ENCODE measurements at places on chromosomes 4 and X.

DNA sequence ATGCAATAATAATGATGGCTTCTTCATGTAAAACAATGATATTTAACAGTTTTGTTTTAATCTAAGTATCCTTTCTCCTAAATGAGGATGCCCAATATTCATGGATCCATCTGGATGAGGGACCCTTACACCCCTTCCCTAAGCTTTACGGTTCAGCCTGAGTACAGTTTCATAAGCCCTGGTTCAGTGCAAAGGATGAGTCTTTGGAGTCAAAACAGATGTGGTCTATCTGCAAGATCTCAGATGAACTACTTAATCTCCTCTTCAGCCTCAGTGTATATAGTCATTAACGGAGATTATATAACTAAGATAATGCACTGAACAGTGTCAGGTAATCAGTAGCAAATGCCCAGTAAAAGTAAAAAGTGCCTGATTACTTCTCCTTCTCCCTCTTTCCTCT lies 22.1 kb downstream of the ANXA5 start:
- no peak for DNase-seq

DNA sequence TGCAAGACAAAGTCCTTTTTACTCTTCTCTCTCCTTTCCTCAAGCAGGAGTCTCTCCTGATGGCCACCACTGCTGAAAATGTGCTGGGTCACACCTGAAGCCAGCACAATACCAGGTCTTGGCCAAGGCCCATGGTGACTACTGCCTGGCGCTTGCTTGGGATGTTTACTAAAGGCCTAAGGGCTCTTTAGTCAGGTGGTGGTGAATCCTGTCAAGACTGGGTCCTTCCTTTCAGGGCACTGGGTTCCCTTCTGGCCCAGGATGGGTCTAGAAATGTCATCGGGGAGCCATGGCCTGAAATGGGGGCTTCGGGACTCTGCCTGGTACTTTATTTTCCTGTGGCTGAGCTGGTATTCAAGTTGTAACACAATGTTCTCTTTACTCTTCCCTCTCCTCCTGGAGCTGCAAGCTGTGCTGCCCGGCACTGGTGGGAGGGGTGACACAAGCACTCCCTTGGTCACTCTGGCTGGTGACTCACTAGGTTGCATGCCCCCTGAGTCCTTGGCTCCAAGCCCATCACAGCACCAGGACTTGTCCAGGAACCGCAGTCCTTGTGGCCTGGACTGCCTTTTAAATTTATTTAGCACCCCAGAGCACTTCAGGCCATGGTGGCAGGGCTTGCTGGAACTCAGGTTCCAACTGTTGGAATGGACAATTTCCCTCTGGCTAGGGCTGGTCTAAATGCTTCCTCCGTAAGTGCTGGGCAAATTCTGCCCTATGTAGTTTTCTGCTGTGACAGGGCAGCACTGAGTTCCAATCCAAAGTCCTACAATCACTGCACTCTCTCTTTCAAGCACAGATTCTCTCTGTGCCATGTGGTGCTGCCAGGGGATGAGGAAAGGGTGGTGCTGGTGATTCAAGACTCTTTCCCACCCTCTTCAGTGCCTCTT lies 11.3 kb downstream of the ARL13A start:
- DNase-seq = no peak

- no peak for DNase-seq
Observed at GRCh38 chr4:184357165-184357564, 117.2 kb downstream of the IRF2 start.

- no peak for DNase-seq
Observed at GRCh38 chr4:7779432-7779768, 160.3 kb downstream of the AFAP1 start.

DNA sequence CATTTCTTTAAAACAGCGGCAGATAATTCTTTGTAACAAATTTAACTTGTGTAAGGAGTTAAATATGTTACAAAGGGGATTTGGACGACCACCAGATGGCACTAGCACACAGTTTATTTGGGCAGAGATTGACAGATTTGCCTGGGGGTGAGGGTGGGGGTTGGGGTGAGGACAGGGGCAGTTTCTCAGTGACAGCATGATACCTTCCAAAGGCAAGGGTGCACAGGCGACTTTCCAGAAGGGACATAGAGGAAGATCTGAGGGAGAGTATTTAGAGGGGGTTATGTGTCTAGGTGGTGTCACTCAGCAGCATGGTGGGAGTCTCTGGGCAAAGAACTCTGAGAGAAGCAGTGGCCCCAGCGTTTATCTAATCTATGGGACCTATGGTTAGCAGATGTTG lies 9.6 kb upstream of the TMA16 start:
- DNase-seq = peak; percentile 29

DNA sequence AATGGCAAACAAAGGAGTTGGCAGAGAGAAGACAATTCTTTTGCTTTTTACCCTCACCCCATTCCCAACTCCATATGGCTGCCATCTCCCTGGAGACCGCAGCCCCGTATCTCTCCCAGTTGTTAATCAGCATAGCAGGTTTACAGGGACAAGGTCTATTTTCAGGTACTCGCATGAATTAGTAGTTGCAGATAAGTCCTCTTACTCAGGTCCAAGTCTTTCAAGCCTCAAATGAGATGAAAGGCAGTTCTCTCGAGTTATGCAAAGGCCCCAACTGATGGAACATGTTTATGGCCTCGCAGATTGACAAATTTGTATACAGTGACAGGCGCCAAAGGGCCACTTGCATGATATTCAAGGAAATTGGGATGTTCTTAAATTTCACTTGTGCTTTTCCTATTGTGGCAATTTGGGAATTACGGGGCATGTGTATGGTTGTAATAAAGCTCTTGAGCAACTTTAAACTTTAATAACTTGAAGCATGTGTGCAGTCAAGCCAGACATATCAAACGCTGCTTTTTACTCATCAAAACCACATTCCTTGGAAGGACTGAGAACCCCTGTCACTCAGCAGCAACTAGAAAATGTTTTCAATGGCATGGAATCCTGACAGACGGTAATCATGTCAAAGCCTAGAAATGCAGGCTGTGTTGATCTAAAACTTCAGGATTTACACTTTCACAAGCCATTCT lies 45.1 kb downstream of the KDR start:
- DNase-seq = no peak

GRCh38 chr4:150002561-150002960 lies 75.7 kb upstream of the DCLK2 start:
- no peak for DNase-seq

DNA sequence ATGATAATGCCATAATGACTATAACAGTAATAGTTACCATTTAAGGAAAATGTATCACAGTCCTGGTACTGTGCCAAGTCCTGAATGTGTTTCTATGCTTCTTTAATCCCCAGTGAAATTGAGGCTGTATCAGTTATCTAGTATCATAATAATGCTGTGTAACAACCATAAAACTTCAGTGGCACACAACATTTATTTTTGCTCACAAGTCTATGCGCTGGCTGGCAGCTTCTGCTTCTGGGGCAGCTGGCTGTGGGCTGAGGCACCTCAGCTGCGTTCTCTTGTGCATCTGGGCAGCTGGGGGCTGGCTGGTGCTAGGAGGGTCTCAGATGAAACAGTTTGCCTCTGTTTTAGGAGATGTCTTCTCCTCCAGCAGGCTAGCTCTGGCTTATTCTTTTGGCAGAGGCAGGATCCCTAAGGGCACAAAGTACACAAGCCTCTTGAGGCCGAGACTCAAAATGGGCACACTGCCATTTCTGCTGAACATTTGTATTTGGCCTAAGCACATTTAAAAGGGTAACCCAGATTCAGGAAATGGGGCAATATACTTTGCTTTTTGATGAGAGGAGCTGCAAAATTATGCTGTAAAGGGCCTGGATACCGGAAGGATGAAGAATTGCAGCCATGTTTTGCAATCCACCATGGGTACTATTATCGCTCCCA lies 62.6 kb upstream of the DHX15 start:
- DNase-seq = no peak

- no peak for DNase-seq
Observed at GRCh38 chr4:152278172-152278504, 257.8 kb downstream of the FBXW7 start.

DNA sequence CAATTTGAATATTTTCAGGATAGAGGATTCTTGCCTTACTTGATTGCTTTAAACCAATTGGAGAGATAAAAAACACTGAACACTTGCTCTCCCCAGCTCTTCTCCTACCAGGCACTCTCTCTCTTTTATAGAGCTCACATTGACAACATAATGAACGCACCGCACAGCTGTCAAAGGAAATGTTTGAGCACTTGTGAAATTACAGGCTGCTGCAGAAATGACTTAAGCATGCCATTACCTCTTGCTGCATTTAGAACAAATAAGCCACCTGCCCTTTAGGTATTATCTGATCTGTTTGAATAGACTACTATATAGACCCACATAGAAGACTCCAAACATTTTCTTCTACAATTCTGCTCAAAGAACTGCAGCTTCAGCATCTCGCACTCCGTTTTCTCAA lies 227.7 kb downstream of the C4orf33 start:
- DNase-seq = no peak

GRCh38 chrX:152869972-152870371 lies 27.9 kb upstream of the ZNF185 start:
- DNase-seq = no peak

DNA sequence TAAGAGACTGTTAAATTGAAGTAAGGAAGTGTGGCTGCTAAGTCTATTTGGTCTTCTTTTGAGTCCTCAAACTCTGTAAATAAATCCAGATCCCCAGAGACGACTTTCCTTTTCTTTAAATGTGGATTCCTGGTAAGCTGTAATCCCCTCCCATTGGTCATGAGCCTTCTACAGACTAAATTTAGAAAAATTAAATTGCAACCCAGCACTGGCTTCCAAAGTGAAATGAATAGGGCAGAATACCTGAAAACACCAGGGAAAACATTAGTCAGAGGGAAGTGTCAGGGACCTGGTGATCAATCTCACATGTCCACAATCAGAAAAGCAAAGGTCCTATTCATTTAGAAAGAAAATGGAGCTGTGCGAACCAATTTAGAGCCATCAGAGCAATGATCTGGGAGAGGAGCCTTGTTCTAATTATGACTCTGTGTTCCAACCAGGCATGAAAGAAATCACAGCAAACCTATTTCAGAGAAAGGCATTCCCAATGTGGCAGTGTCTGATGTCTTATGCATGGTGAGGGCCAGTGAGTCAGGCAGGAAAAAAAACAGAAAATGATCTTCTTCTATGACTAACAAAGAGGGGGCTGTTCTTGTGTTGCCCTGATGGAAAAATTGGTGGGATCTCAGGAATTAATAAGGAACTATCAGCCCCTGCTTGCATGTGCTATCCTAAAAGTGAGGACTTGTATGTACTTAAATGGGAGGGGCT lies 19.8 kb upstream of the CCDC149 start:
- no peak for DNase-seq

DNA sequence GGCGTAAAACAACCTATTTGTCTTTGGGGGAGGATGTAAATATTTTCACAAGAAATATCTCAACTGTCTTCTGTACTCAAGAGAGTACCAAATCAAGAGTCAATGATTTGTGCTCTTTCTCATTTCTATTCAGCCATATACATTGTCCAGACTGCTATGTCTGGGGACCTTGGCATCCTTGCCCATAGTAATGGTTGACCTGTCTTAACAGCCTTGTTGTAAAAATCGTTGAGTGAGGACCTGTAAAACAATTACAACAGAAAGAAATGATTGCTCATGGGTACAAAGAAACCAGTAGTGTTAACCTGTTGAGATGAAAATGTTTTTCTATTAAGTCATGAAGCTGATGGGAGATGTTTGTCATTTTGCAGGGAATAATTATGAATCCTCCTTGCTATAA lies 56.6 kb downstream of the LNX1 start:
- DNase-seq = no peak

DNA sequence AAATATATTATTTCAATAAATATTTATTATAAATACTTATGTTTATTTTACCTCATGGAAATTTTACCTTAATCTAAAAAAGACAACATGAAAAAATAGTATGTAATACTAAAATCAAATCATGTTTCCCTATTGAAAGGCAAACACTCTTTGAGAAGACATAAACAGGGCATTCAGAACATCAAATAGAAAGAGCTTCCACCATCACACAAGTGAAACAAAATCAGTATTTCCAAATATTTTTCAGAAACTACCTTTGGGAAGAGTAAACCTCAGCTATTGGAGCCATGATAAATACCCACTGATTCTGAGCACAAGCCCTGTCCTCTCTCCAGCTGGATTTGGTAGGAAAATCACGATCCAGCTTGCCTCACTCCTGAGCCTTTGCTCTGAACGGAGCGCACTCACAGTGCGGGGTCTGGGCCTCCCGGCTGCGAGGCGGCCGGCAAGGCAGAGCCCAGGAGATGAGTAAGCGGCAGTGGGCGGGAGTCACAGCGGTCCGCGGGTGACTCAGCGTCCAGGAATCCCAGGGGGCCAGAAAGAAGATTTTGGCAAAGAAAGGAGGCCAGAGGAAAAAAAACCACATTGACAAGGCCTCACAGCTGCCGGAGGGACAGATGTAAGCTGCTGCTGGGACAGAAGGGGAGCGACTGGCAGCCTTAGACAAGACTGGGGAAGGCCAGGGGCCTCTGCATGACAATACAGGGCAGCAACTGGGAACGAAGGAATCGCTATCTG lies 14.7 kb upstream of the ANXA5 start:
- DNase-seq = peak; percentile 38

DNA sequence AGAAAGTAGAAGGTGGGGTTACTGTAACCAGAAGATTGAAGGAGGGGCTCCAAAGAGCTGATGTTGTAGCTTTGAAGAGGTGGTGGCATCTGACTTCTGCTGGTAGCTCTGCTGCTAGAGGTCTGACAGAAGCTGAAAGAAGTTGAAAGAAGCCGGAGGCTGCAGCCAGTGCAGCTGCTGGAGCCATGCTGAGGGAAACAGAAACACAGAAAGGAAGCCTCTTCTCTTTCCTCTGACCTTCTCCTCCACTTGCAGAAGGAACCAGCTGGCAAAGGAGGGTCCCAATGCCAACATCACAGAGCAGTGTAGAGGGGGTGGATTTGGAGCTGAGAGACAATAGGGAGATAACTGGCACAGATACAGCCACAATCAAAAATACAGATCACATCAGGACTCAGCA lies 89.3 kb upstream of the HHIP start:
- DNase-seq = no peak

GRCh38 chr4:12689457-12689856 lies 794.7 kb downstream of the RAB28 start:
- no peak for DNase-seq

GRCh38 chr4:8920969-8921368 lies 49.3 kb upstream of the HMX1 start:
- no peak for DNase-seq

DNA sequence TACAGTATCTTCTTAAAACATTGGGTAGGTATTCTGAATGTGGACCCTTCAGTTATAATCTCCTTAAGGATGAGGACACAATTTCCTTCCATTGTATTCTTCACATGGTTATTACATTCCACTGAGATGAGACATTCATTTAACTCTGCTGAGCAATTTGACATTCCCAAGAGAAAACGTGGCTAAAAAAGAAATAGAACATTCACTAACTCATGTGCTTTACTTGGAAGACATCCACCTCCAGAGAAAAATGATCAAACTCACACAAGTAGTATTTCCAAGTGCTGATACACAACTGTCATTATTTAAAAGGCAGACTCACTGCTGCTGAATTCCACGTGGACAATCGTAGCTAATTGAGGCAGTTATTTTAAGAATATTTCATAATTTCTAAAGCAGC lies 227.9 kb upstream of the ANKRD50 start:
- DNase-seq = no peak

Data from stimulated activated naive CD4-positive, alpha-beta T cell treated with Interleukin-2 at 50 U/mL for 16 hours (primary cell).